ENCODE measurements at places on chromosomes 5 and 9.

DNA sequence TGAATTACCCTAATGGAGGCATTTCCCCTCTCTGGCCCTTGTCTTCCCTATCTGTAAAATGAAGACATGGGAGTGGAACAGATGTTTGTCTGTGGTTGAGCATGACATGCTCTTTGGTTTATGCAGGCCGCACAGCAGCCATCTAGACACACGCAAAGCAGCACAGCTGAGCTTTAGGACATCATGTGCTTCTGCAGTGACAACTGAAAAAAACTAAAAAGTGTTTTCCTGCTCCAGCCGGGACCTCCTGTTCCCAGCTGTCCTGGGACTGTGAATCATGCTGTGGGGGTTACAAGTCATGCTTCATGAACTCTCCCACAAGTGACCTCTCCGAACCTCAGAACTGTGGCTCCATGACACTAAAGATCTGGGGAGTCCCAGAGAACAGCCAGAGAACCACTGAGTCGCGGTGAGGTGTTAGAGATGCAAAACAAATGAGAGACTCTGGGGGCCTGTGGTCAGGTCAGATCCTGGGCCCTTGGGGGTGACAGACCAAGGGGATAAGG, 1.7 kb downstream of the SMIM3 start:
- DNase-seq: no peak

GRCh38 chr5:72015103-72015548, 92.1 kb upstream of the MAP1B start:
- no peak for DNase-seq

- no peak for DNase-seq
Observed at GRCh38 chr9:133344979-133345378, 3.0 kb downstream of the MED22 start.

DNA sequence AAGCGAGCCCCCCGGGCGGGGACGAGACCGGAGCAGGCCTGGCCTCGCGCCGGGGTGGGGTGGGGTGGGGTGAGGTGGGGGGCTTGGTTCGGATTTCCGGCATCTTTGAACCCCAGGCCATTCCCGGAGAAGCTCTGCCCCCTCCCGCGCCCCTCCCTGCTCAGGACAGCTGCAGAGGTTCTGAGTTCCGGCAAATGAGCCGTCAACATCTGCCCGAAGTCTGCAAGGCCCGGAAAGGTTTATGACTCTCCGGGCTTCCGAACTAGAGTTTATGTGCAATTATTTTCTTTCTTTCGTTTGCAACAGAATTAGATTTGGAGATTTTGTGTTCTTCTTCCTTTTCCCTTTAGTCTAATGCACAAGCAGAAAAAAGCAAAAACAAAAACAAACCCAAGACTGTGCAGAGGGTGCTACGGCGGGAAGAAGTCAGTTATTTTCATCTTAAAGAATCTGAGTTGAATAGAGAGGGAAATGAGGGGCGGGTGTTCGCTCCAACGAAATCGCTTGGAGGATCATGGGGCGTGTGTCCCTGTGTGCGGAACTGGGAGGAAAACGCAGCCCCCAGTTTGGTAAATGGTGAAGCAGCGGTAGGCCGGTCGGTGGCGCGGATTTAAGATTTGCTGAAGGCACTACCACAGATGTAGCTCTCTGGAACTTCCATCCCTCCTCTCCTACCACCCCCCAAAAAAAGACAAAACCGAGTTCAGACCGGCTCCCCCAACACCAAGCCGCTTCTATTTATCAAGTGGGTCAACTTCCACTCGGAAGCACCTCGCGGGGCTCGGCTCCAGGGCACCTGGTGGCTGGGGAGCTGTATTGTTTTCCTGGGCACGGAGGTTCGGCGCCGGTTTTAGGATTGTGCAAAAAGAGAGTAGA, 4.8 kb downstream of the LHX2 start:
- DNase-seq: no peak

- no peak for DNase-seq
Observed at GRCh38 chr5:2757563-2758351, 6.3 kb upstream of the IRX2 start.

- DNase-seq: no peak
Observed at GRCh38 chr9:92324889-92325268, 271 bp downstream of the NOL8 start.

- no peak for DNase-seq
Observed at GRCh38 chr5:81427566-81427965, 33.6 kb upstream of the ACOT12 start.

- DNase-seq: no peak
Observed at GRCh38 chr5:176822041-176822792, 11.9 kb downstream of the UNC5A start.

DNA sequence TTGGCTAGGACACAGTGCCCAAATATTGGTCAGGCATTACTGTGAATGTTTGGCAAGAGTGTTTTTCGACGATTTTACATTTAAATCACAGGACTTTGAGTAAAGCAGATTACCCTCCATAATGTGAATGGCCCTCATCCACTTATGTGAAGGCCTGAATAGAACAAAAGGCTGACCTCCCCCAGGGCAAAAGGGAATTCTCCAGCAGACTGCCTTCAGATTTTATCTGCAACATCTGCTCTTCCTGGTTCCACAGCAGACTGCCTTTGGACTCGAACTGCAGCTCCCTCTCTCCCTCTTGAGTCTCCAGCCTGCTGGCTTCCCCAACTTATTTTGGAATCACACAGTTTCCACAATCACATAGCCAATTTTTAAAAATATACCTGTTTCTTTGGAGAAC, 7.1 kb upstream of the TMEM215 start:
- no peak for DNase-seq

GRCh38 chr9:27851858-27852257, 278.6 kb upstream of the C9orf72 start:
- DNase-seq: no peak

- no peak for DNase-seq
Observed at GRCh38 chr9:121055642-121056143, 5.6 kb upstream of the C5 start.

DNA sequence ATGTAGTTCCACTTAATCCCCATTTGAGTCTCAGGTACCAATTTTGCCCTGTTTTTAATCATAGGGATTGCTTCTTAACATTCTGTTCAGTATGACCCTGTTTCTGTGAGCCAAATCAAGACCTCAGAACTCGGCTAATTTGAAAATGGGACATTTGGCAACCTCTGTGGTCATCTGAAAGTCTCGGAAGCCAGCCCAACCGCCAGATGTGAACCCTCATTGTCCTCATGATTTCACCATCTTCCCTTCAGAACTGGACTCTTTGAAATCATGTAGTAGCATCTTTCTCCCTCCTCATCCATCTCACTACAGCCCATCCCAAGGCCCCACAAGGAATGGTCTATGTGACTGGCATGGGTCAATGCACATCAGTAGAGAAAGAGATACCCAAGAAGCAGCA, 88.9 kb downstream of the S1PR3 start:
- no peak for DNase-seq

GRCh38 chr9:93183663-93184431, at the start of gene WNK2:
WNK2 (plus strand) TSS chr9:93184139; CDS start chr9:93184930, 791 bp downstream.
- peak; percentile 20 for DNase-seq

DNA sequence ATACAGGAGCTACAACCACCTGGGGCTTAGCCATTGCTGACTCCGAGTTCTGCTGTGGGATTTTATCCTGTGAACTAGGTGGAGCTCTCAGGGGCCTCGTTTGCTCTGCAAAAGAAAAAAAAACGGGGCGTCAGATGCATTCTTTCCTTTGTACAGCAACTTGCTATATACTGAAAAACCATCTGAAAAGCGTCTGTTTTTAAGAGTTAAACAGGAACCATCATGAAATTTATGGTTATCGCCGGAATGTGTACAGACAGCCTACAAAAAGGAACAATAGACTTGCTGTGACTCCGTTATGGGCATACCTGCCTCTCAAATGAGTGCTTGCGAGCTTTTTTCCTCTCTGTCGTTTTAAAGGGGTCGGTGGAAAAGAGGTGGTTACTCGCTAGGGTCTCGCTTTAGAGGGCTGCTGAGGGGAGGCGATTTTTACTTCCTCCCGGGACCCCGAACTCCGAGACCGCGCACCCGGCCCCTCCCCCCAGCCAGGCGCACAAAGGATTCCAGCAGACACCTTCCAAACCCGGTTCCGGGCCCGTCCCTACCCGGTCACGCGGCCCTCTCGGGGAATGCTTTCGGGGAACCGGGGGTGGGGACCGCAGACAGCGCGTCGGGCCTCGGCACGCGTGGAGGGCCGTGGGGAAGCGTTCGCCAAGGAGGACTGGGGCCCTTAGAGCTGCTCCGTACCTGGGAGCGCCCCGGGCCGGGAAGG, 826 bp downstream of the PAIP1 start:
- DNase-seq: peak; percentile 28

DNA sequence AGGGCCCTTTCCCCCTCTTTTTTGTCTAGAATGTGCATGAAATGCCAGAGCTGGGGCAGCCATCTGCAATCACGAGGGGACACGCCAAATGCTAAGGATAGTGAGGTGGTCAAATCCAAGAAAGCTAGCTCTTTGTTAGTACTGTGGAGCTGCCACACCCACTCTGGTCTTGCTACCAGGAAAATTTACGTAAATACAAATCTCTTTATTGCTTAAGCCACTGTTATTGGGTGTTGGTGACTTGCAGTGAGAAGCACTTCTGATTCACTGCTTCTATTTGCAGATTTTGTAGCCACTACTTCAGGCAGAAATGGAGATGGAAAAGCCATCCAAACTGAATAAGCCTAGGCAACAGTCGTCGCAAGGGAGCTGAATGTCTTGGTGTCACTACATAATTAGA, 25.6 kb upstream of the SUSD1 start:
- no peak for DNase-seq

GRCh38 chr9:16726718-16727451, 143.6 kb downstream of the BNC2 start:
- DNase-seq: no peak

- DNase-seq: peak; percentile 30
Observed at GRCh38 chr9:83583151-83584014, 39.6 kb upstream of the IDNK start.

DNA sequence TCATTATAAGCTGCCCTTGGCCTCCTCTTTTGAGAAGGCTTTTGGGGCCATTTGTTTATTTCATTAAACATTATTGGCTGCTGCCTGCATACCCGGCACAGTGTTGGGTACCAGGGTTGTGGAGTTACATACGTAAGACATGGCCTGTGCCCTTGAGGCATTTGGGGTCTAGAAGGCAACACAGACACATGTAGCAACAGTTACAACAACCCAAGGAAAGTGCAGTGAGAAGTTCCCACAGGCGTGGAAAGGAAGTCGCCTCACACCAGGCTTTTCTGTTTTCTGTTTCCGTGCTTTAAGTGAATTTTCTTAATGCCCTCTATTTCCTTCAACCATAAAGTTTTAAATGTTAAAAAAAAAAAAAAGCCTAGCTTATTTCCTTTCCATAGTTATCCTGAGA, 47.4 kb downstream of the GALNT10 start:
- no peak for DNase-seq

DNA sequence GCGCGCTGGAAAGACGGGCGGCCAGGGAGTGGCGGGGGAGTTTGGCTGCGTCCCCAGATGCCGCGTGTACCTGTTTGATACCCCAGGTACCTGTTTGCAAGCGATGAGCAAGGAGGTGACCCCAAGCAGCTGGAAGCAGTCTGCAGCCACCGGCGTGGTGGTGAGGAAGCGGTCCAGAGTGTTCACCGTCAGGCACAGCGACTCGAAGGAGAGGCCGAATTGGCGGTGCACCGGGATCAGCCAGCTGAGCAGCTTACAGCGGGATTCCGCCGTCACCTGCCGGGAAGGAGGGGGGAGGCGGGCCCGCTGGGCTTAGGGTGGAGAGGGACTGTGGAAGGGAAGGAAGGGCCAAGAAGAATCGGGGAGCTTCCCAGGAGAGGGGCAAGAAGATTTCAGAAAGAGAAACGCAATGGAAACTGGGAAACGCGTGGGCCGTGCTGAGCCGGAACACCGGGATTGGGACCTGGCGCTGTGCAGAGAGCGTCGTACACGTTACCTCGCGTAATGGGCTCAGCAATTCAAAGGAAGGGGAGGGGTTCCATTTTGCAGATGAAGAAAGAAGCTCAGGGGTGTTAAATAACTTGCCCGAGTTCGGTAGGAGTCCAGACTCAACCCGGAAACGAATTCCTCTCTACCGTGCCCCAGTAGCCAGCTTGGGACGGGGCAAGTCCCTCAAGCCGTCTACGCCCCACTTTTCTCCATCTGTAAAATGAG, 980 bp downstream of the CCNO start:
- no peak for DNase-seq

DNA sequence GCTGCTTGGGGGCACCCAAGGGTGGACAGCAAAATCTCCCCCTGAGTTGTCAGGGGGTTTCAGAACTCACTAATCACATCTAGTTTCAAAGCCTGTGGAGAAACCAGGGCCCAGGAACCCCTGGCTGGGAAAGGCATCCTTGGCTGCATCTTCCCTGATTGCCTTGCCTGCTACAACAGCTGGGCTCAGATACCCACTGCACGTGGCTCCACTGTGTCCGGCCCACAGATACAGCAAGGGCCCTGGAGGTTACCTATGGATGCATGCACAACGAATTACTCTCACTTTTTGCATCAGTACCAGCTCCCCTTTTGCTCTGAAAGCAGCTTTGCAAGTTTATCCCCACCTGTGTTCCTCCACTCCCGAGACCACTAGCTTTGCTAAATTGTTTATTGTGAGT, 55.0 kb downstream of the ATP10B start:
- no peak for DNase-seq

GRCh38 chr5:178376921-178377582, 144.4 kb upstream of the PHYKPL start:
- no peak for DNase-seq

DNA sequence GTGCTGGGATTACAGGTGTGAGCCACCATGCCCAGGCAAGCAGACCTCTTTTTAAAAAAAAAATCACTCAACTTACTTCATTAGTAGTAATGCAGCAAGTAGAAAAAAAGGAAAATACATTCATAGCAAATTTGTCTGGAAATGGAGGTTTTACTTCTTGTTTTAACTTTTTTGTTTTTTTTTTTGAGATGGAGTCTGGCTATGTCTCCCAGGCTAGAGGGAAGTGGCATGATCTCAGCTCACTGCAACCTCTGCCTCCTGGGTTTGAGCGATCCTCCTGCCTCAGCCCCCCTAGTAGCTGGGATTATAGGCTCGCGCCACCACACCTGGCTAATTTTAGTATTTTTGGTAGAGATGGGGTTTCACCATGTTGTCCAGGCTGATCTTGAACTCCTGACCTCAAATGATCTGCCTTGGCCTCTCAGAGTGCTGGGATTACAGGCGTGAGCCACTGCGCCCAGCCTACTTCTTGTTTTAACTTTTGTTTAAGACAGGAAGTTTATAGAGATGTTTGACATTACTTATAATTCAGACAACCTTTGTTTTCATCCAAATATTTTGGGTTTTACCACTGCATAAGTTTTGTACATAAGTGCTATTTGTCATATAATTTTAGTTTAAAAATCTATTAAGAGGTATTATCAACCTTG, 26.5 kb downstream of the UBE2R2 start:
- no peak for DNase-seq

DNA sequence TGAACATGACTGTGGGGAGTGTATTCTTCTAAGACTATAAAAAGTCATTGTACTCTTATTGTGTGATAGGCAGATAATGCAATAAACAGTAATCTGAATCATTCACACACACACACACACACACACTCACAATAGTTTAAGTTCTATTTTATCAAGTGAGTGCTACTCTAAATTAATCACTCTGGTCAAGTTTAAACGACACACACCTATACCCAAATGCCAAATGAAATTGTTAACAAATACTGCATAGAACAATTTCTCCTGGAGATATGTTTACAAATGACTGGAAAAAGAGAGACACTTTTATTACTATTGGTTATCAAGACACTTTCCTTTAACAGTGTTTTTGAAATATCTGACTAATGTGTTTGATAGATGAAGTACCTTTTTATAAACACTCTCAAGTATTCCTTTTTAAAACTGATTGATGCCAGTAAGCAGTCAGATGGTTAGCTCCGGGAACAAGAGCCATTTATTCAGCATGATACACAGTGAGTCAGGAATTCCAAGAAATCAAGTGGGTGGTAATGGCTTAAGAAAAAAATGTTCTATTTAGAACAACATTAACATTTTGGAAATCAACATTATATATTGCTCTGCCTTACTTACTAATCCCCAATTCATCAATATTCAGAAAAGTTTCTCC, 521.6 kb upstream of the ST8SIA4 start:
- no peak for DNase-seq

Data from CD4-positive, alpha-beta T cell treated with Interleukin-4 for 1 hour (primary cell).